IMR-90 (cell line): ENCODE measurements at places on chromosomes 2 and 18. TPM values are rescaled to one million over a fixed set of nuclear protein-coding genes. Genes with fewer than 3 reads are reported as not detected.

- DNase-seq = peak; percentile 99
- H3K27ac ChIP-seq = peak overlapping the region; percentile 4; the same call in 1 of the 2 replicates
- no peaks in the 10 kb centered on the region for H3K27me3 ChIP-seq
- H3K4me1 ChIP-seq = peaks cover 4% of the 10 kb centered on the region
- H3K4me3 ChIP-seq = no peak overlapping the region
- no peaks in the 10 kb centered on the region for H3K36me3 ChIP-seq
Observed at GRCh38 chr18:74951165-74951760, 257.7 kb downstream of the PTGR3 start.

DNA sequence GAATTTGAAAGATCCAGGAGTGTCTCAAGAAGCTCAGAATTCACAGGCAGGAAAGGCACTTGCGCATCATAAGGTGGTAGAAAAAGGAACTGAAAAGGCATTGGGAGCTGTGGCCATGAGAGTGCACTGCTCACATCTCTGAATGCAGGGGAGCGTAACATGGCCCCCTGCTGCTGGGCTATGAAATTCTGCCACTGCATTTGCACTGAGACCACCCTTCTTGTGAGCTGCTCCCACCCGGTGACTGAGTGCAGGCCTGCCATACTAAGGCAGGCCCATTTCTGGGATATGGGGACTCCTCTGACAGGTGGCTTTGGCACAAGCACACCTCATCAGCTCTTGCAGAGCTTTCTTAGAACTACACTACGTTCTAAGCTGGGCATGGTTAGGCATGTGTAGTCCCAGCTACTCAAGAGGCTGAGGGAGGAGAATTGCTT is 25.3 kb upstream of the STARD7 start:
- no peaks in the 10 kb centered on the region for H3K27me3 ChIP-seq
- H3K27ac ChIP-seq = no peak overlapping the region
- no peak for DNase-seq
- H3K4me3 ChIP-seq = no peak overlapping the region

DNA sequence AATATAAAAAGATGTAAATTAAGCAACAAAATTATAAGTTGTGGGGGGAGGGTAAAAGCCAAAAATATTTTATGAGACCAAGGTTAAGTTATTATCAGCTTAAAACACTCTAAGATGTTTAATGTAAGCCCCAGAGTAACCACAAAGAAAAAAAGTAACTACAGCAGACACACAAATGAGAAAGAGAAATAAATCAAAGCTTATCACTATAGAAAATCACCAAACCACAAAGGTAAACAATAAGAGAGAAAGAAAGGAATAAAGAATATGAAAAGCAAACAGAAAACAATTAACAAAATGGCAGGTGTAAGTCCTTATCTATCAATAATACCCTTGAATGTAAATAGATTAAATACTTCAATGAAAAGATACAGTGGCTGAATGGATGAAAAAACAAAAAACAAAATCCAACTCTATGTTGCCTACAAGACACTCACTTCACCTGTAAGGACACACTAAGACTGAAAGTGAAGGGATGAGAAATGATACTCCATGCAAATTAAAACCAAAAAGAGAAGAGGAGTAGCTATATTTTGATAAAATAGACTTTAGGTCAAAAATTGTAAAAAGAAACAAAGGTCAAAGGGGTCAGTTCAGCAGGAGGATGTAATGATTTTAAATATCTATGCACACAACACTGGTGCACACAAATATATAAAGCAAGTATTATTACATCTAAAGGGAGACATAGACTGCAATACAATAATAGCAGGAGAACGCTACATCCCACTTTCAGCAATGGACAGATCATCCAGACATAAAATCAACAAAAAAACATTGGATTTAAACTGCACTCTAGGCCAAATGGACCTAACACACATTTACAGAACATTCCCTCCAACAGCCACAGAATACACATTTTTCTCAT is 80.7 kb downstream of the PTPN2 start:
- no peak overlapping the region for H3K27ac ChIP-seq
- peaks cover 5% of the 10 kb centered on the region; the same call in 1 of the 2 replicates for H3K36me3 ChIP-seq
- H3K4me1 ChIP-seq = no peaks in the 10 kb centered on the region
- no peak overlapping the region for H3K4me3 ChIP-seq

DNA sequence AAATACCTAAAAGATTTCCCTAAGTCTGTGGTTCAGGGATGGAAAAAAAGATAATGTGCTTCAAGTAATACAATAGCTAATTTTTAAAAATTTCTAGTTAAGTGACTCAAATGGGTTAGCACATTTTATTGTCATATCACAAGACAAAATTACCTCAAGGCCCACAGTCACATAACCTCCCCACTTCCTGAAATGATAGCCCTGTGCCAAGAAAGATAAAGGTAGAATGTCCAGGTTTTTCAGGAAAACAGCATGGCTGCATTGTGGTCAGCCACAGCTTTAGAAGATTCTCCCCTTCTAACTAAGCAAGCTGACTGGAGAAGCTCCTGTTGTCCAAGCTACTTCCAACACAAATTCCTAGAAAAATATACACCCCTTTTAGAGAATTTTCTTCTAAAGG is 127.1 kb upstream of the SLC35G4 start:
- no peaks in the 10 kb centered on the region for H3K36me3 ChIP-seq
- no peak overlapping the region for H3K27ac ChIP-seq
- no peak for DNase-seq
- no peak overlapping the region for H3K4me3 ChIP-seq
- H3K4me1 ChIP-seq = no peaks in the 10 kb centered on the region

DNA sequence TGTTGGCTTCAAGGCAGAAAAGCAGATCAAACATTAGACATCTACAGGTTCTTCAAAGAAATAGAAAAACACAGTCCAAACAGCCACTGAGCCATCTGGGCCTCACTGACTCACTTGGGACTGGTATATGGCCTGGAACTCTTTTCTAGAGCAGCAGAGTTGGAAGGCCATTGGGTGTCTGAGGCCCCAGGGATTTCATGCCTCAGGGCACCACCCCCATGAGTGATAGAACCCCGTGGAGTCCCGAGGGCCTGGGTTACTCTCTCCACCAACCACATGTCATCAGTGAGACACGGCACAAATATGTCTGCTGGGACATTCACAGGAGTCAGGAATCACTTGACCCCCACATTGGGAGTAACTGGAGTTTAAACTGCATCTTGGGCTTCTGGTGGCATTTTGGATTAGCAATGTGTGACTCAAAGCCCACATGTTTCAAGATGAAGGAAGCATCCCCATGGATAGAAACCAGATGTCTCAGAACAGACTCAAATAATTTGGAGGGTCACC is 44.0 kb downstream of the CAPN13 start:
- H3K4me3 ChIP-seq = no peak overlapping the region
- no peak overlapping the region for H3K27ac ChIP-seq
- no peaks in the 10 kb centered on the region for H3K4me1 ChIP-seq
- no peak for DNase-seq

- H3K4me3 ChIP-seq = peak overlapping the region; percentile 70
- H3K27me3 ChIP-seq = no peaks in the 10 kb centered on the region
- peak overlapping the region; percentile 73 for H3K27ac ChIP-seq
- DNase-seq = peak; percentile 98
- 0 out of 2 replicates have a peak, but pooled peaks cover 2% of the 10 kb centered on the region for H3K36me3 ChIP-seq
- peaks cover 19% of the 10 kb centered on the region for H3K4me1 ChIP-seq
Observed at GRCh38 chr2:676647-677055, 555 bp downstream of the TMEM18 start.

The UGT1A8 gene
- not detected in 2 replicates for total RNA-seq

The PIKFYVE gene
- 31.4 and 34.6 TPM in 2 replicates for total RNA-seq
